ENCODE measurements at places on chromosomes 5 and 9.

- no peak for DNase-seq
These were observed 142.7 kb downstream of the MLLT3 start for GRCh38 chr9:20479419-20480155.

DNA sequence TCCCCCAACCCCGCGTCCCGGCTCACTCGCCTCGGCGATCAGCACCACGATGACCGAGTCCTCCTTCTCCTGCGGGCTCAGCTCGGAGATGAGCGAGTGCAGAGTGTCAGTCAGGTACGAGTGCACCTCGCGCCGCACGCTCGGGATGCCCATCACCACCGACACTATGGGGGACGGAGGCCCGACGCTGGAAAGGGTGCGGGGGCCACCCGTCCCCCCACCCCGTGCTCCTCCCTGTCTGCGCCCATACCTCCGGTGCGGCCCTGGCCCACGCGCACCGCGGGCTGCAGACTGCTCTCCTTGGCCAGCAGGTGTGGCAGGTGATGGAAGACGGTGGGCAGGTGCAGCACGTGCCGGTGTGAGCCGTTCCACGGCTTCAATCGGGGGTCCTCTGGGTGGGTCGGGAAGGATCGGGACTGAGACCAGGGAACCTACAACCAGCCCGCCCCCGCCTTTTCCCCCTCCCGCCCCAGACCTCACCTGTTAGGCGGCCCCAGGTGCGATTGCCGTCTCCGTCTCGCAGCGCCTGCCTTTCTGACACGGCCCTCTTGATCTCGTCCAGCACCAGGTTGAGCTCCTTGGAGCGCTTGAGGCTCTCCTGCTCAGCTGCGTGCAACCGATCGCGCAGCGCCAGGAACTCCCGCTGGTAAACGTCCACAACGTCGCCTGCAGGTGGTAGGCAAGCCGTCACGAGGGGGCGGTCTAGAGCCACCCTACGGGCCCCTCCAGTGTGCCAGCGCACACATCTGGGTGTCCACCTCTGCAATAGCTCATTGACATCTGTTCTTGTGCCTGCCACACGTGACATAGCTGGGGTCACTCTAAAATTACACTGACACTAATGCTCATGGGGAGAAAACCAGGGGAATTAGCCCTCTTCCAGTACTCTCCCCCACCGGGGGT lies 5.1 kb downstream of the MGAT4B start:
- DNase-seq, result no peak

GRCh38 chr9:101398930-101399642 lies 435 bp downstream of the ZNF189 start:
- DNase-seq, result no peak

- no peak for DNase-seq
These were observed 152.9 kb upstream of the IRX2 start for GRCh38 chr5:2904399-2904798.

DNA sequence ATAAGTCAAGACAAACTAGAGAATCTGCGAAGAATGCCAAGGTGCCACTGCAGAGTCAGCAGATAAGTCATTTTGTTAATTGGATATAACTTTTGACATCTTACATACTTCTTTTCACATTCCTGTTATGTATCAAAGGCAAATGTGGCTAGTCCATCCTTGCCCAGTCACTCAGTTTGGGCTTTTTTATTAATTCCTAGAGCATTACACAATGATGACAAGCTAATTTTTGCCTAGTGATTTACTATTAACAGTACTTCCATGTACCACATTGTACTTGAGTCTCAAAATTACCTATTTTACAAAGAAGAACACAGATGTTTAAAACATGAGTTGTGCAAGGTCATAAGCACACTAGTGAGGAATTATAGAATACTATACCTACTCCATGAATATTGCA lies 680.8 kb downstream of the DNAH5 start:
- DNase-seq, result no peak

GRCh38 chr5:180339583-180340183 lies 13.5 kb downstream of the GFPT2 start:
- DNase-seq, result no peak

DNA sequence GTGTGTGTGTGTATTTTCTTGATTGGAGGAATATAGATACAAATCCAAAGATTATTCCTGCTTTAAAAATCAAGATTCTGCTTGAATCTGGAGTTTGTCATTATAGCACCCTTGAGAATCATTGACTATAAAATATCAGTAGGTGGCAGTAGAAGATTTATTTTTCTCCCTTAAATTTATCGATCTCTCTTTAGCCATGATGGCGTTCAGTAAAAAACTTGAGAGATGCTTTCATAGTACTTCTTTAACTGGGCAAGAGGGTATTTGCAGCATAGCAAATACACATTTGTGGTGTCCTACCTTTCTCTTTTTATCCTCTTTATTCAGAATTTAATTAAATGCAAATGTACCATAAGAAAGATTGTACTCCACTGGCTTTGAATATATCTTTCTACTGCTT lies 307.7 kb downstream of the ADGRV1 start:
- DNase-seq, result peak; percentile 29

DNA sequence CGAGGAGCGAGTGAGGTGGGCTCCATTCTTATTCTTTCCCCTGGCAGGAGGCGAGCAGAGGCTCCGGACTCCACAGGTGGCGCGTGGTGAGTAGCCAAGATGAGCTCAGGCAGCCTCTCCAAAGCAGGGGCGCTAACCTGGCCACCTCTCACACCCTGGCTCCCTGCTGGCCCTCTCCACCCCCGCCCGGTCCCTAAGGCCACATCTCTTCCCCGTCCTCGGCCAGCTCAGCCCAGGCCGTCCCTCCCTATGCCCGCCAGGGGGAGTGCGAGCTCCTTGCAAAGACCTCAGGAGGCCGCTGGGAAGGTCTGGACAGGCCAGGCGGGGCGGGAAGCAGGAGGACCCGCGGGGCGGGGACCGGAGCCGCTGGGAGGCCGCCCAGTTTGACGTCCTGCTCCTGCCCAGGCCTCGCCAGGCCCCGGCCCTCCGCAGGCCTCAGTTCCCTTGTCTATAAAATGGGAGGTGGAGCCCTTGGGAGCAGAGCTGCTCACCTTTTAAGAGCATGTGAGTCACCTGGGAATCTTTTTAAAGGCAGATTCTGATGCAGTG lies 46.3 kb upstream of the GGTA1 start:
- DNase-seq, result peak; percentile 46

DNA sequence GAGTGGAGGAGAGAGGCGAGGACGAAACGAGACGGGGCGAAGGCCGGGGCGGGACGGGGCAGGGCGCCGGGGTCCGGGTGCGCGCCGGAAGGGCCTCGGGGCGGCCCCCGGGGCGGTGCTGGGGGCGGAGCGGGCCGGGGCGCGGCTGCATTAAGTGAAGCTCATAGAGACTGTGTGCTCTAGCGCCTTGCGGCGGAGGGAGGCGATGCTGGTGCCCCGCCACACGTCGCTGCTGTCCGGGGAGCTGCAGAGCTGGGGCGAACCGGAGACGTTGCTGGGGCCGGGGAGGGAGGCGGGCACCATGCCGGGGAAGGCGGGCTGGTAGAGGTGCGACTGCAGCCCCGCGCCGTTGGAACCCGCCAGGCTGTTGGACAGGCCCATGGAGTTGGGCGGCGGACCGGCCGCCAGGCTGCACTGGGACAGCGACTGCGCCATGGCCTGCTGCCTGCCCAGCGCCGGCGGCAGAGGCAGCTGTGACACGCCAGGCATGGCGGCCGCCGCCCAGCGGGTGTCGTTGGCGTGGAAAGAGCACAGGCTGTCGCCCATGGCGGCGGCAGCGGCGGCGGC lies 8.3 kb downstream of the OTP start:
- no peak for DNase-seq

DNA sequence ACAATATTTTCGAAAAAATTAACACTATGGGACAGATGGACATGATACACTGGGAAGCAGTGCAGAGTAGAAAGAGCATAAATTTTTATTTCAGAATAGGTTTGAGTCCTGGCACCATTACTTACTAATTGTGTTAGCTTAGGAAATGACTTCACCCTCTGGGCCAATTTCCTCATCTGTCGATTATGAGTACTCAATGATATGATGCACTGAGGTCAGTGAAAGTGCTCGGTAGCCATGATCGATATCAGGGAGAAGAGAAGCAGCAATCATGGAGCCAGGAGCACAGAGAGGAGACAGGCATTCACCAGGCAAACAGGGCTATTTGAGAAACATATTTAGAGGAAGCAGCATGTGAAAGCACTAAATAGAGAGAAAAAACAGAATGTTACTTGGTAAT lies 29.4 kb downstream of the NR6A1 start:
- DNase-seq, result no peak

GRCh38 chr5:95810305-95811125 lies 12.0 kb downstream of the GLRX start:
- no peak for DNase-seq

DNA sequence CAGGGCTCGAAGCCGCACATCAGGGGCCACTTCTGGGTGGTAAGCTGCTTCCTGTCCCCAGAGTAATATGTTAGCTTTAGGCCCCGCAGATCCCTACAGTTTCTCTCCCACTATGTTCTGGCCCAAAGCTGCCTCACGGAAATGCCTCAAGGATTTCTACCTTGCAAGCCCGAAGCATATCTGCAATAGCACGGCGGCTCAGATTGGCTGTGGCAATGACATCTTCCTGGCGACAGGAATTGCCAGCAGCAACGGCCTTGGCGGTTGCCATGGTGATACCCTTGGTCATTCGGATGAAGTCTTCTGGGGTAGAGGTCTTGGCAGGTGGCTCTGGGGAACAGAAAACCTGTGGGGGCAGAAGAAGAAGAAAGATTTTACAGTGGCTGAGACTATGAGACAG lies 10.3 kb upstream of the TPM2 start:
- no peak for DNase-seq

- DNase-seq, result no peak
These were observed 10.5 kb upstream of the OLFM1 start for GRCh38 chr9:135076876-135077430.

DNA sequence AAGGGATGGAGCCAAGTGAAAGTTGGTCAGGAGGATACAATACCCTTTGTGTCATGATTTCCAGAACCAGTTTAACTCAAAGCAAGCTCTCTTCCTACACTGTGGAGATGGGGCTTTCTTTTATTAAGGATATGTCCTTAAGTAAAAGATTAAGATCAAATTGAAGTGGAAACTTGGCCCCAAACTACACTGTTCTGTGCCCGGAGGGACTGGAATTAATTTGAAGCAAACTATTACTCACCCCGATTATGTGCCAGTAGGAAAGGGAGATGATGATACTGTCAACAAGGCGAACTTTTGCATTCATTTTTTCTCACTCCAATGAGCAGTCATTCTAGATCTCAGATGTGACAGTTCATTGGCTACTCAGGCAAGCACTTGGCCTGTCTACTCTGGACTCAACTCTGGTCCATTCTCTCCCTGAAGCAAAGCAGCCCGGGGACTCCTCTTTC lies 186.7 kb downstream of the NTRK2 start:
- no peak for DNase-seq

DNA sequence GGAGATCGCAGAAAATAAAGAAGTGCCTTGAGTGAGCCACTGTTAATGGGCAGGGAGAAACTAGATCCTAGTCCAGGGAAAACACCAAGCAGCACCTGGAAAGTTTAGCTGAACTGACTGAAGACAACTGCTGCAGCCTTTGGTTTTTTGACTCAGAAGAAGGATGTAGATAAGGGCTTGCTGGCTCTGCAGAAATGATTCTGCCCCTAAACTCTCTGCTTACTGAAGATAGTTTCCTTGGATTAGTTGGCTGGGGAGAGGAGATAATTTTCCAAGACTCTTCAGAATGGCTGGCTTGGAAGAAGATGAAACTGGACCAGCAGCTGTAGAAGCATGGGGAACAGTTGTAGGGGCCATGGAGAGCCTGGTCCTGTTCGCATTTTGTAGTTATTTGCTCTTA lies 471.8 kb downstream of the KDM4C start:
- no peak for DNase-seq

DNA sequence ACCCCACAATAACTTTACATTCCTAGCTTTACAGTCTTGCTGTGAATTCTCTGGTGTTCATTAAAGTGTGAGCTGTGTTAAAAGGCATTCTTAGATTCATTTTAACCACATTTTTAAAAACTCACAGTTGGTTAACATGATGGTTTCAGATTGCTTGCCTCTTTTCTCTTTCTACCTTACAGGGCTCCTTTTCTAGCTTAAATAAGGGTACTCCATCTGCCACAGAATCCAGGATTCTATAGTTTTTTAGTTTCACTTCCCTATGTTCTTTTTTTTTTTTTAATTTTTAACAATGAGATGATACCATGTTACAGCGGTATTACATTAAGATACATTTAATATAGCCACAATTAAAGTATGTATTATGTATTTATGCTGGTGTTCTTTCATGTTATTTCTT lies 3.9 kb upstream of the FBXO4 start:
- DNase-seq, result no peak

DNA sequence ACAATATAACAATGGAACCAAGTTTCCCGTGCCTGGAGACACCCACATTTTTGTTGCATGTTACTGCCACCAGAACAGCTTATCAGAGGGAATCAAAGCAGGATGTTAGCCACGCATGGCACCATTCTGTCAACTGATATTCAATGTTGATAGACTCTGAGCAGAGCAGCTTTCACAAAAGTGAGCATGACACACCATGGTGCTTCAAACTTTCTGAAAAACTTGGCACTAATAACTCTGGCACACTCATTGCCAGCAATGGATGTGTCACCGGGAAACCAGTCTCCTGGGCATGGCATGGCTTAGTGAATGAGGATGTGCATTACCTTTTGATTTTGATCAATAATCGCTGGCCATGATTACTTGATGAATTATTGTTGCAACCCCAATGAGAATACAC lies 19.7 kb downstream of the NIPSNAP3B start:
- no peak for DNase-seq

GRCh38 chr9:108003526-108003925 lies 514.0 kb upstream of the KLF4 start:
- DNase-seq, result no peak

DNA sequence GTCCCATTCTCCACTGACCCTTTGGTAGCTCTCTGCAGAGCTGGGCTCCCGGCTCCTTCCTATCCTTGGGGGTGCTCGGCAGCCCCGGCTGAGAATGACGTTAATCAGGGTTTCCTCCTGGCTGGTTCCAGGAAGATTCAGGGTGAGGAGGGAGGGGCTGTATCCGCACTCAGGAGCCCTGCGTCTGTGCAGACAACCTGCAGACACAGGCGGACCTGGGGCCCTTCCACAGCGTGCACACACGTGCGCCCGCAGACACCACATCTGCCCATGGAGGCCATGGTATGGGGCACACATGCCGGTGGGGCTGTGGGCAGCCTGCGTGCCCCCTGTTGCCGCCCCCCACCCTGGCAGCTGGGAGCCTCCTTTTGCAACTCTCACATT lies 66.6 kb upstream of the RNU6ATAC start:
- no peak for DNase-seq

GRCh38 chr5:4418084-4418483 lies 722.0 kb upstream of the ADAMTS16 start:
- no peak for DNase-seq

DNA sequence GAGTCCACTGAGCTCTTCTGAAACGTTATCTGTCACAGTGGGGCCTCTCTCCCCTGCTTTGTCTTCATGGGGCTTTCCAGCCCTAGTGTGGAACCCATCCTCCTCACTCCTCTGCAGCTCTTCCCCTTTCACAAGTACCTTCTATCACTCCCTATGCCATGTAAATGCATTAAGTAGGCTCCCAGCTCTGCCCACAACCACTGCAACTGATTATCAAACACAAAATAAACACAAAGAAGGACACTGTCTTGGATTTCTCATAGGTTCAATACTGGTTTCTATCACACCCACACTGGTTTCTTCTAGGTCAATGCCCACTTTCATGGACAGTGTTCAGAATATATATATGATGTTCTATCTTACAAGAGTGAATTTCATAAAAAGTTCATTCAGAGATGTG lies 139.4 kb downstream of the GNAQ start:
- DNase-seq, result no peak

- no peak for DNase-seq
These were observed 11.0 kb upstream of the PCBD2 start for GRCh38 chr5:134893748-134894505.

- no peak for DNase-seq
These were observed 9.1 kb upstream of the ZNF608 start for GRCh38 chr5:124755565-124755964.

All from bone marrow (tissue), 2 donors.